ENCODE measurements at places on chromosomes 12 and 14. TPM values are rescaled to one million over a fixed set of nuclear protein-coding genes. Genes with fewer than 3 reads are reported as not detected.

GRCh38 chr12:74111688-74112360 is 425.8 kb upstream of the ATXN7L3B start:
- H3K36me3 ChIP-seq: no peaks in the 10 kb centered on the region
- H3K4me3 ChIP-seq: no peak overlapping the region
- no peaks in the 10 kb centered on the region for H3K27me3 ChIP-seq
- H3K27ac ChIP-seq: no peak overlapping the region
- DNase-seq: no peak

LIN7A gene
- polyA plus RNA-seq: 1.1 TPM

ST8SIA1 gene
- 1.4 TPM for polyA plus RNA-seq

DNA sequence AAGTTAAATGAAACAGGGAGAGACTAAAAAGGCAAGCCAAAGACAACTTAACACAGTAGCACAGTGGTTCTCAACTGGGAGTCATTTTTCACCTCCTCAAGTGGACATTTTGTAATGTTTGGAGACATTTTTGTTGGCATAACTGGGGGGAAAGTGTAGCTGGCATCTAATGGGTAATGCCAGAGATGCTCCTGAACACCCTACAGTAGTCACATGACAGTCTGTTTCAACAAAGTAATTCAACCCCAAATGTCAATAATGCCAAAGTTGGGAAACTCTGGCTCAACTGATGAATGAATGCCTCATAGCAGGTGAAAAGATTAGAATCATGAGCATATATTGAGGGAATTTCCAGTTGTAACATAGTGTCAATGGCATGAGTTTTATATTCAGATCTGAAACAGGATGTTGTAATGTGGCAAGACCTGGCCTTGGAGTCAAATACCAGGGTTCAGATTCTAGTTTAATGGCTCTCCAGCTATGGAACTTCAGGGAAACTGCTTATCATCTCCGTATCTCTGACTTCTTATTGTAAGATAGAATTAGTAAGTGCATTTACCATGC is 2.4 kb upstream of the OR4K5 start:
- DNase-seq: no peak
- H3K36me3 ChIP-seq: no peaks in the 10 kb centered on the region
- no peaks in the 10 kb centered on the region for H3K27me3 ChIP-seq
- no peak overlapping the region for H3K27ac ChIP-seq
- no peak overlapping the region for H3K4me3 ChIP-seq
- no peaks in the 10 kb centered on the region for H3K4me1 ChIP-seq

DNA sequence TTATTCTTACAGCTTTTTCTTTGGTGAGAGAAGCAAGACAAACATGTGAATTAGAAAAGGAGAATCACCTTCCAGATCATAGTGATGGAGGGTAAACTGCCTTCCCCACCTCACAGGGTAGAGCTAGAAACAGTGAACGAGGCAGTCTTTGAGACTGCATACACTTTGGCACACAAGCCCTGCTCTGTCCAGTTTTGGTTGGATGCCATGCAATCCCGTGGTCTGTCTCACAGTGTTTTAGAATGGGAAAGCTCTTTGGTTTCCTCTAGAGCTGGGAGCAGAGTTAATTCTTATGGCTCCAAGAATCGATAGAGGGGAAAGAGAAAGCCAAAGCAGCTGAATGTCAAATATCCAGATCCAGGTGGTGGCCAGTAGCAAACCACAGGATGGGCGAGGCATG is 21.9 kb downstream of the TDP1 start:
- no peak for DNase-seq
- no peaks in the 10 kb centered on the region for H3K27me3 ChIP-seq
- H3K27ac ChIP-seq: no peak overlapping the region
- no peaks in the 10 kb centered on the region for H3K4me1 ChIP-seq
- peaks cover 8% of the 10 kb centered on the region for H3K36me3 ChIP-seq
- no peak overlapping the region for H3K4me3 ChIP-seq

PLEKHH1 gene
- 10.8 TPM for polyA plus RNA-seq

GRCh38 chr14:97031530-97031929 is 234.3 kb downstream of the VRK1 start:
- H3K27me3 ChIP-seq: peaks cover 2% of the 10 kb centered on the region
- H3K4me3 ChIP-seq: no peak overlapping the region
- H3K27ac ChIP-seq: no peak overlapping the region
- DNase-seq: no peak

DNA sequence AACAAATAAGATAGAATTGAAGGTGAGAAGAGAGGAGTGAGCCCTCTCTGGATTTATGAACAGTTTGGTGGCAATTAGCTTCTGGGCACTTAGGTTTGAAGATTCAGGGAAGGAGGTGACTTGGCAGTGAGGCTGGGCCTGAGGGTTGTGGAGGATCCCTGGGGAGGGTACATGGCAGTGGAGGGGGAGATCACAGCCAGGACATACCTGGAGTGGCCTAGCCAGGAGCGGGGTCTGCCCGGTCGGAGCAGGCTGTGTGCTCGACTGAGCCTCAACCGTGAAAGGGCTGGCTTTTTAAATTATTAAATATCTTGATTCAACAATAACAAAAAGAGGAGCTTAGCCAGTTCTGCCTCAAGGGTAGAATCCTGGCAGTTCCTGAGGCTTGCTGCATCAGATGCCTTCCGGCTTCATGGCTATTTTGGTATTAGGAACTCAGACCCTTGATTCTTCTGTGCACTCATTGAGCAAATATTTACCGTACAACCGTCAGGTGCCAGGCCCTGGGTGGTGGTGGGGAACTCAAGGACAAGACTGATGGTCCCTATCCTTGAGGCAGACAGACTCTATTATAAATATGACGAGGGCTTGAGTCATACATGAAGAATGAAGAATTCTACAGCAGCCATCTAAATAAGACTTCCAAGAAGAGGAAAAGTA is 73.4 kb downstream of the SPTB start:
- peak overlapping the region; percentile 75 for H3K27ac ChIP-seq
- DNase-seq: peak; percentile 46
- H3K36me3 ChIP-seq: no peaks in the 10 kb centered on the region
- peaks cover 12% of the 10 kb centered on the region for H3K4me1 ChIP-seq

MVK gene
- polyA plus RNA-seq: 21.0 TPM

GPRC5D gene
- polyA plus RNA-seq: not detected

DNA sequence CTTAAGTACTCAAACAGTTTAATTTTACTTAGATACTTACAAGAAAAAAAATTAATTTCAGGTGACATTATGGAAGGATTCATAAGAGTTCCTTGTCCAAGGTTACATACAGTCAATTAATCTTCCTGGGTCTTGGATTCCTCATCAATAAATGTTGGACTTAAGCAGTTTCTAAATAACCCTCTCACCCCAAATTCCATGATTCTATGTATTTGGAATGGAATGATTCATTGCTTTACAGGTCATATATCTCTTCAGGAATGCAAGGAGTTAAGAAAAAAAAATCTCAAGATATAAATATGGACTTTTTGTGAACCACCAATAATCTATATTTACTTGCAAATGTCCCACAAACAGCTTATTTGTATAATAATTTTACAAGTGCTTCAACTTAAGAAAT is 84.2 kb upstream of the BMP4 start:
- H3K4me3 ChIP-seq: no peak overlapping the region
- no peaks in the 10 kb centered on the region for H3K4me1 ChIP-seq
- H3K27ac ChIP-seq: no peak overlapping the region
- no peaks in the 10 kb centered on the region for H3K27me3 ChIP-seq
- DNase-seq: no peak
- no peaks in the 10 kb centered on the region for H3K36me3 ChIP-seq

PRR4 gene
- not detected for polyA plus RNA-seq

DNA sequence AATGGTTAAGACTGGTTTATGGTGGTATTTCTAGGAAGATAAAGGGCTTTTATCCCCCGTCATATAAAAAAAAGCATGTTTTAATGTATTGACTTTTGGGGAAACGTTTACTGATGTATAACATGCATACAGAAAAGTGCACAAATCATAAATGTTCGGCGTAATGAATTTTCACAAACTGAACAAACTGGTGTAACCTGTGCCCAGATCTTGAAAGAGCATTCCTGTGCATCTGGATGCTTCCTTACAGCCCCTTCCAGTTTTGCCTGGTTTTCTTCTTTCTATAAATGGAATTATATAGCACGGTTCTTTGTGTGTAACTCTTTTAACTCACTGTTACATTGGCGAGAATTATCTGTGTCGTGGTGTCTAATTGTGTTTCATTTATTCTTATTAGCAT is 693.8 kb upstream of the TBX3 start:
- H3K27ac ChIP-seq: no peak overlapping the region
- H3K36me3 ChIP-seq: no peaks in the 10 kb centered on the region
- H3K4me3 ChIP-seq: no peak overlapping the region

DNA sequence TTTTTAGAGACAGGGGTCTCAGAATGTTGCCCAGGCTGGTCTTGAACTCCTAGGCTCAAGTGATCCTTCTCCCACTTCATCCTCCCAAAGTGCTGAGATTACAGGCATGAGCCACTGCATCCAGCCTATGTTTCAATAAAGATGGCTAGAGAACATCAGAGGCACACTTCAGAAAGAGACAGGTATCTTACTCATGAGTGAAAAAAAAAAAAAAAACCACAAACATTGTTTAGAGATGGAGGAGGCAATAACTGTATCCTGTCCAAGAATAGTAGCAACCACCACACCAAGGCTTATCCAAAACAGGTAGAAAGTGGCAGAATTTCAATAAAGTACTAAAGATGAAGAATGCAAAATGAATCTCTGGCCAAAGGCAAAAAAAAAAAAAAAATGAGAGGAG is 30.3 kb downstream of the EEA1 start:
- H3K4me1 ChIP-seq: peaks cover 17% of the 10 kb centered on the region
- DNase-seq: no peak
- no peak overlapping the region for H3K4me3 ChIP-seq
- no peaks in the 10 kb centered on the region for H3K27me3 ChIP-seq
- no peaks in the 10 kb centered on the region for H3K36me3 ChIP-seq

CLEC4E gene
- polyA plus RNA-seq: 0.46 TPM

BMP4 gene
- polyA plus RNA-seq: 8.9 TPM

Measured in sigmoid colon (tissue), 7 donors.